ENCODE measurements at places on chromosomes 1 and 21. TPM values are rescaled to one million over a fixed set of nuclear protein-coding genes. Genes with fewer than 3 reads are reported as not detected.

MYOG gene
- not detected for polyA plus RNA-seq

- DNase-seq: no peak
- H3K27me3 ChIP-seq: no peaks in the 10 kb centered on the region
- no peaks in the 10 kb centered on the region for H3K4me1 ChIP-seq
- H3K36me3 ChIP-seq: no peaks in the 10 kb centered on the region
Measured at GRCh38 chr1:165364568-165365133, 8.1 kb upstream of the LMX1A start.

- H3K4me3 ChIP-seq: no peak overlapping the region
- no peaks in the 10 kb centered on the region for H3K27me3 ChIP-seq
- no peaks in the 10 kb centered on the region for H3K36me3 ChIP-seq
- no peak overlapping the region for H3K27ac ChIP-seq
- no peak for DNase-seq
Measured at GRCh38 chr1:176696109-176696508, 233.1 kb downstream of the PAPPA2 start.

C1orf226 gene
- polyA plus RNA-seq: 0.01 TPM

GRCh38 chr1:162946701-162947100 lies 85.7 kb upstream of the CCDC190 start:
- no peaks in the 10 kb centered on the region for H3K36me3 ChIP-seq
- peaks cover 5% of the 10 kb centered on the region for H3K27me3 ChIP-seq
- no peaks in the 10 kb centered on the region for H3K4me1 ChIP-seq
- H3K27ac ChIP-seq: no peak overlapping the region

DNA sequence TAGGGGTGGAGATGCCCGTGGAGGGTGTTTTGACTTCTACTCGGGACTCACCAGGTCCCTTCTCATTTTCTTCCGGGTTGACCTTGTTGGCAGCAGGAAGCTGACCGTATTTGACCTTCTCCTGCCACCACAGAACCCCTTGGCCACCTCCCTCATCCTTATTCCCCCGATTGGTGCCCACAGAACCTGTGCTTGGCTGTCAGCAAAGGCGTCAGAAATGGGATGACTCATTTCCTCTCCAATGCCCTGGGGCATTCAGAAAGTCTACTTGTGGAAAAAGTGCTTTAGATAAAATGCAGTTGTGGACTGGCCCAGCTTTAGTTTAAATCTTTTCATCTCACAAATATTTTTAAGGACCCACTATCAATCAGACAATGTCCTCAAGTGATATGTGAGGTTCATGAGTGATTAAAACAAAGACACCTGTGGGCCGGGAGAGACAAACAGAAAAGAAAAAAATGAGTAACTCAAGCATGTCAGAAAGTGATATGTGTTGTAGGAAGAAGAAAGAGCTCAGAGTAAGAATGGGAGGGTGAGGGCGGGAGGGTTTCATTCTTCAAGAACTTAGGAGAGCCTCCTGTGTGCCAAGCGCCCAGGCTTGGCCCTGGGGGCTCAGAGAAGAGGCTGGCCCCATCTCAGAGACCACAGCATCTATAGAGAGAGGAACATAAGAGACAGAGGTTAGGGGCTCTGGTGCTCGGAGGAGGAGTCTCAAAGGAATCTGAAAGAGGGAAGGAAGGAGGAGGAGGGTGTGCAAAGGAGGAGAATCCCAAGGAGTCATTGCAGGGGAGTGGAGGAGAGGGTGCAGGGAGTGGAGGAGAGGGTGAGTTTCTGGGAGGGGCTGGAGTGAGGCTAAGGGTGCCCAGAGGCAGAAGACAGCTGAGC lies 221.6 kb upstream of the VAMP3 start:
- no peaks in the 10 kb centered on the region for H3K36me3 ChIP-seq
- no peaks in the 10 kb centered on the region for H3K27me3 ChIP-seq
- no peak overlapping the region for H3K4me3 ChIP-seq
- no peak for DNase-seq

DNA sequence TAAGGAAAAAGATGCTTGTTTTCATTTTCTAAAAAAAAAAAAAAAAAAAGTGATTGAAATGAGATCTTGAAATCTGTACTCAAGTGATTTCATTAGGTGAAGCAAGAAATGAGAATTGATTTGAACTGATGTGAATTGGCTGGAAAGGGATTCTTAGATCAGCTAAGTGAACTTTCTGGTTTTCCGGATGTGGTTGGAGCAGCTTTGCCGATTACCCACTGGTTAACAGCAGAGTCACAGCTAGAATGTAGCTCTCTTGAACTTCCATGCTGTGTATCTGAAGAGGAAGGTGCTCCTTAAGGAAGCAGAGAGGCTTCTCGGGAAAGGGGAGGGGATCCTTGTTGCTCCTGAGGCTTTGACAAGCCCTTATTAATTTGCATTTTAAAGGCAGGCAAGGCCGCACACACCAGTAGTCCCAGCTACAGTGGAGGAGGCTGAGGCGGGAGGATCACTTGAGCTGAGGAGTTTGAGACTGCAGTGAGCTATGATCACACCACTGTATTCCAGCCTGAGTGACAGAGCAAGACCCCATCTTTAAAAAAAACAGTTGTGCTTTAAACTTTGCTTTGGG lies 28.7 kb upstream of the PWP2 start:
- no peak overlapping the region for H3K4me3 ChIP-seq
- no peaks in the 10 kb centered on the region for H3K27me3 ChIP-seq
- H3K27ac ChIP-seq: no peak overlapping the region
- H3K36me3 ChIP-seq: peaks cover 9% of the 10 kb centered on the region
- H3K4me1 ChIP-seq: peaks cover under 1% of the 10 kb centered on the region
- DNase-seq: no peak

DNA sequence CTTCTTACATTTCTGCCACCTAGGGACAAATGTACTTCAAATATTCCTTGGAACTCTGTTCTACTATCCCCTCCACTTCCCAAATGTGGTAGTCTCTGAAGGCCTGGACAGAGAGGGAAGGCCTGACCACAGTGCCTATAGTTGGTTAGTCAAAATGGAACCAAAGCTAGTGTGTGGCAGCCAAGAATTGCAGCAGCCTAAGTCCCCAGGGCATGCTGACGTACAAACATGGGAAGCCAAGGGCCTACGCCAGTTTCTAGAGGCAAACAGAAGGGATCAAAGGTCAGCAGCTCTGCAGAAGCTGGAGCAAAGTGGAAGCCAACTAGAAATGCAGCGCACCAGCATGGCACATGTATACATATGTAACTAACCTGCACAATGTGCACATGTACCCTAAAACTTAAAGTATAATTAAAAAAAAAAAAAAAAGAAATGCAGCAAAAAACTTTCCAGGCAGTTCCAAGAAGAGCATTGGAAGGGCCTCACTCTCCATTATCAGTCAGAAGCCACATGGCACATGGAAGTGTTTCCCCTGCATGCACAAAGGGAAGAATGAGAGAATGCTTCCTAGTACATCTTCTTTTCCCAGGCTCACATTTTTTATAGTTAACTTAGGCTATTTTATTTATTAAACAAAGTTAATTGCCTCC lies 39.4 kb upstream of the GADD45A start:
- H3K36me3 ChIP-seq: no peaks in the 10 kb centered on the region
- no peaks in the 10 kb centered on the region for H3K27me3 ChIP-seq

DNA sequence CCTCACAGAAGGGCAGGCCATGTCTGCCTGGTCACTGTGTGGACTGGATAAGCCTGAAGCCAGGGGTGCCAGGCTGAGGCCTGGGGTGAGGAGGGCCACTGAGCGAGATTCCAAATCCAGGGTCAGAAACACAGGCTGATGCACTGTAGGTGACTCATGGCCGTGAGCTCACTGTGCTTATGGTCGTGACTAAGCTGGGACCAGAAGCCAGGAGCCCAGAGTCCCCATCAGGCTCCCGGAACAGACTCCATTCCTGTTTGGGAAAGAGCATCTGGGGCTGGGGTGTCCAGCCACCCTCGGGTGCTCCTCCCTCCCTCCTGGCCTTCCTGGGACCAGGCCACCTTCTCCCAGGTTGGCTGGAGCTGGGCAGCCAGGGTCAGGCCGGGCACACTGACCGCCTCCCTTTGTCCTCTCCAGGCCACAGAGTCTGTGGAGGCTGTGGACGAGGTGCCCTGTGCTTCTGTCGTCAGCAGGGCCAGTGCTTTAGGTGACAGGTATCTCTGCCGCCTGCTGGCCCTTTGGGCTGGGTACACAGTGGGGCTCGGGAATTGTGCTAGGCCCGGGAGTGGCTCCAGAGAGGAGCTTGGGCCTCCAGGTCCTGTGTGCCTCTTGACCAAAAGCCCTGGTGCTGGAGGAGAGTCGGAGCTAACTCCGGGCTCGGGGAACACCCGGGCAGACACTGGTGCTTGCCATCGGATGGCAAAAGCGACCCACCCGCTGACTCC lies 36.7 kb downstream of the AJAP1 start:
- no peaks in the 10 kb centered on the region for H3K4me1 ChIP-seq
- H3K27me3 ChIP-seq: no peaks in the 10 kb centered on the region
- DNase-seq: no peak
- H3K27ac ChIP-seq: no peak overlapping the region
- H3K4me3 ChIP-seq: no peak overlapping the region

ST6GALNAC3 gene
- polyA plus RNA-seq: 4.8 TPM

TINAGL1 gene
- not detected for polyA plus RNA-seq

TRIM46 gene
- 3.4 TPM for polyA plus RNA-seq

GRCh38 chr1:212256369-212256768 lies 28.8 kb upstream of the PPP2R5A start:
- peaks cover 34% of the 10 kb centered on the region for H3K4me1 ChIP-seq
- no peaks in the 10 kb centered on the region for H3K27me3 ChIP-seq
- no peak overlapping the region for H3K4me3 ChIP-seq
- H3K27ac ChIP-seq: peak overlapping the region; percentile 71

DNA sequence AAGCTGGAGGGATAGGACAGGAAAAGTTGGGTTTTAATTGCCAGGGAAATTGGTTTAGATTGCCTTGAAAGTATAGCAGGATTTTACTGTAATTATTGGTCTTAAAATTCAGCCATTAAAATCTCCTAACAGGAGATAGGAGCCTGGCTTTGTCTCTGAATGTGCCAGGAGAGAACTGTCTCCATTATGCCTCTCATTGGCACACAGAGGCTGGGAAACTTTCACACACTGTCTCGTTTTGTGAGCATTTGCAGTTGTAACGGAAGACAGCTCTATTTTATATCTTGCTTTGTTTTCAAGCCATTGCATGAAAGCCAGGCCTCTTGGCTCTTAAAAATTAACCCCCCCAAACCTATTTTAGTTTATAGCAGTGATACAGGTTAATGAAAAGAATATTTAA lies 12.5 kb downstream of the DNAJC6 start:
- H3K4me1 ChIP-seq: no peaks in the 10 kb centered on the region
- H3K36me3 ChIP-seq: no peaks in the 10 kb centered on the region
- no peak overlapping the region for H3K4me3 ChIP-seq
- peaks cover 2% of the 10 kb centered on the region for H3K27me3 ChIP-seq
- no peak for DNase-seq

DIRAS3 gene
- not detected for polyA plus RNA-seq

GRCh38 chr1:224613486-224613885 lies 2.6 kb upstream of the CNIH3 start:
- peaks cover 6% of the 10 kb centered on the region for H3K4me1 ChIP-seq
- no peak for DNase-seq
- no peak overlapping the region for H3K27ac ChIP-seq
- H3K4me3 ChIP-seq: no peak overlapping the region
- H3K27me3 ChIP-seq: peaks cover 8% of the 10 kb centered on the region
- H3K36me3 ChIP-seq: no peaks in the 10 kb centered on the region

DNA sequence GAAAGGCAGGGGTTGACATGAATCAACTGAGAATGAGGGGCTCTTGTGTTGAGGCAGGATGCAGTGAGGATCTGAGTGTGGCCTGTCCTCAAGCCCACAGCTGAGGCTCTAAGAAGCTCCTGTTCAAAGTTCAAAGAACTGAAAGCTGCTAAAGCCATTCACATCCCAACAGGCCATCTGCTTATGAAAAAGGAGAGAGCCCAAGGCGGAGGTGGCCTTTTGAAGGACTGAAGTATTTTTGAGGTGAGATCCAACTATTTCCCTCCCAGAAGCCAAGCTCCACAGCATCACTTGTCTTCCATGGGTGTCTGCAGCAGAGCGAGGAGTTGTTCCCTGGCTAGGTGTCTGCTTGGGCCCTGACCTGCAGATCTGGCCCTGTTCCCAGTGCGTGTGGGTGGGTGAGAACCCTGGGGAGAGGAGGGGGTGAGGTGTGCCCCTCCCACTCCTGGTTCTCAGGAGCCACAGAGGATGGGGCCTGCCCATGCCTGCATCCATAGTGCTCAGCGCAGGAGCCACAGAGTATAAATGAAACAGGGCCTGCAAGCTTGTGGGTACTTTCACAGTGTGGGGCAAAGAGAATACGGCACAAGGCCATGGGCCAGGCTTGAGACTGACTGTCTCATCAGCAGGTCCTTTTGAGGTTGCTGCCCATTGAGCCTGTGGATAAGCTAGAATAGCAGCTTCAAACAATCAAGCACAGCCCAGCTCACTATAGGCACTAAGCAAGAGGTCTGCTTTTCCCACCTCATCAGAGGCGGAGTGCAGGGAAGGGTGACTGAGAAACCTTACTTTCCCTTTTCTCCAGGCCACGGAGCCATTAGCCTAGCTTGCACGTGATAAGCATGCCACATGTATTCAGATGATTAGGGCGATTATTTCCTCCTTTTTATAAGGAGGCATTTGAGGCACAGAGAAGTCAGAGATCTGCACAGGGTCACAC lies 15.7 kb downstream of the REG4 start:
- H3K4me1 ChIP-seq: no peaks in the 10 kb centered on the region
- no peaks in the 10 kb centered on the region for H3K27me3 ChIP-seq
- H3K36me3 ChIP-seq: no peaks in the 10 kb centered on the region
- DNase-seq: no peak
- no peak overlapping the region for H3K27ac ChIP-seq
- H3K4me3 ChIP-seq: no peak overlapping the region

A3GALT2 gene
- not detected for polyA plus RNA-seq

NID1 gene
- 0.06 TPM for polyA plus RNA-seq

DNA sequence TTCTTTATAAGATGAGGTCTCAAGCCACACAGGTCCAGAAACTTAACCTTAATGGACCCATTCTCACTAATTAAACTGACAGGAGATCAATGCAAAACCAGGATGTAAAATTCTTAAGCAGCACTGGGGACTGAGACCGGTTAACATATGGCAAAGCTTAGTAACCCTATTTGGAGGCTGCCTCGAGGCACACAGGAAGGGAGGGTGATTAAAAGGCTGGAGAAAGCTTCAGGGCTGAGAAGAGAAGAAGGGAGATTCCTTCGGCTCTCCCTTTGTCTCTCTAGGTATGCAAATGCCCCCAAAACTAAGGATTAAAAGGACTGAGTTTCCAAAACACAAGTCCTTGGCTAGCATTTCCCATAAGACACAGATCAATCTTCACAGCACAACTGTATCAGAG lies 120.8 kb upstream of the DSCAM start:
- H3K4me3 ChIP-seq: no peak overlapping the region
- H3K4me1 ChIP-seq: no peaks in the 10 kb centered on the region
- no peaks in the 10 kb centered on the region for H3K27me3 ChIP-seq
- H3K36me3 ChIP-seq: no peaks in the 10 kb centered on the region
- no peak for DNase-seq

GRCh38 chr1:45589861-45590260 lies 6.0 kb downstream of the NASP start:
- H3K4me1 ChIP-seq: peaks cover 38% of the 10 kb centered on the region
- no peak overlapping the region for H3K27ac ChIP-seq
- no peak for DNase-seq
- H3K27me3 ChIP-seq: no peaks in the 10 kb centered on the region
- H3K4me3 ChIP-seq: no peak overlapping the region

- DNase-seq: no peak
- no peaks in the 10 kb centered on the region for H3K36me3 ChIP-seq
- no peaks in the 10 kb centered on the region for H3K4me1 ChIP-seq
Measured at GRCh38 chr1:33874636-33875035, 10.8 kb downstream of the HMGB4 start.

- peaks cover 8% of the 10 kb centered on the region for H3K4me1 ChIP-seq
- peak overlapping the region; percentile 98 for H3K27ac ChIP-seq
- no peak for DNase-seq
- H3K36me3 ChIP-seq: no peaks in the 10 kb centered on the region
Measured at GRCh38 chr1:200670242-200671118, 773 bp upstream of the DDX59 start.
